Stimulated activated CD8-positive, alpha-beta memory T cell treated with anti-CD3 and anti-CD28 coated beads, Interleukin-7, amount 100 ng/mL, for 24 hours (primary cell): ENCODE measurements at places on chromosomes 16 and 17.

- DNase-seq = no peak
Measured at GRCh38 chr17:43614561-43614960, 47.2 kb downstream of the MEOX1 start.

DNA sequence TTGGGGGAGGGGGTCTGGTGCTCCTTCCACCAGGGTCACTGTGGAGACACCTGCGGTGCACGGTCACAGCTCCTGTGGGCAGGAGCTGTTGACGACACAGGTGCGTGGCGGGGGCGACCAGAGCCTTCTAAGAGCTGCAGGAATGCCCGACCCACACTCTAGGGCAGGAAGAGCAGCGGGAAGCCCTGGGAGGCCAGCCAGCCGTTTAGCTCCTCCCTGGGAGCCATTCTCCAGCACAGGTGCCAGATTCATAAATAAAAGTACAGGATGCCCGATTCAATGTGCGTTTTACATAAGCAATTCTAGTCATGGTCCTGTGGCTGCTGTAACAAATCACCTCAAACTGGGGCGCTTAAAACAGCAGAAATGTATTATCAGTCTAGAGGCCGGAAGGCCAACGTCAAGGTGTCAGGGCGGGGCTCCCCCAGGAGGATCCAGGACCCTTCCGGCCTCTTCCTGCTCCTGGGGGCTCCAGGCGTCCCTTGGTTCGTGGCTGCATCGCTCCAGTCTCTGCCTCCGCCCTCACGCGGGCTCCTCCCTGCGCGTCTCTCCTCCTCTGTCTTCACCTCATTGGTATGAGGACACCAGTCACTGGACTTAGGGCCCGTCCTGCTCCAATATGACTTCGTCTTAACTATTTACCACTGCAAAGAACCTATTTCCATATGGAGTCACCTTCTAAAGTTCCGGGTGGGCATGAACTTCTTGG, 155.4 kb downstream of the FOXL1 start:
- no peak for DNase-seq

- DNase-seq = no peak
Measured at GRCh38 chr17:77716289-77716926, 242.1 kb upstream of the TNRC6C start.

- DNase-seq = no peak
Measured at GRCh38 chr17:55433029-55433628, 11.5 kb upstream of the MMD start.

GRCh38 chr17:45414990-45415881, 17.4 kb downstream of the ARHGAP27 start:
- no peak for DNase-seq

- DNase-seq = no peak
Measured at GRCh38 chr16:88083582-88083981, 132.3 kb downstream of the BANP start.

- no peak for DNase-seq
Measured at GRCh38 chr17:19312406-19312805, 50.1 kb downstream of the B9D1 start.

DNA sequence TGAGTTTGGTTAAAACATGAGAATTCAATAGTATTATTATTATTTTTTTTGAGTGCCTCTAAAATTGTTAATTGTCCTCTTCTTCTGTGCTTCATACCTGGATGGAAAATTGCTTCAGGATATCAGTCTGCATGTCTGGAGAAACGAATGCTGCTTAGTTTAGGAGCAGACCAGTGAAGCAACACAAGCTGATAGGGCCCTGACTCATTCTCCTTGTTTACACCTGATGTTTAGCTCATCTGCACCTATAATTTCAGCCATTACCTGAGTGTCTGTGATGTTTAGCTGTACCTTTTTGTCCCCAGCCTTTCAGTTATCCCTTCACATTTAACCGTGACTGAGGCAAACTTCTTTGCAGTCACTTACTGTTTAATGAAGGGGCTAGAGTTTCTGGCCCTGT, 14.8 kb downstream of the SNTB2 start:
- no peak for DNase-seq

GRCh38 chr16:71883168-71883848, 674 bp downstream of the ZNF821 start:
- peak; percentile 26 for DNase-seq

DNA sequence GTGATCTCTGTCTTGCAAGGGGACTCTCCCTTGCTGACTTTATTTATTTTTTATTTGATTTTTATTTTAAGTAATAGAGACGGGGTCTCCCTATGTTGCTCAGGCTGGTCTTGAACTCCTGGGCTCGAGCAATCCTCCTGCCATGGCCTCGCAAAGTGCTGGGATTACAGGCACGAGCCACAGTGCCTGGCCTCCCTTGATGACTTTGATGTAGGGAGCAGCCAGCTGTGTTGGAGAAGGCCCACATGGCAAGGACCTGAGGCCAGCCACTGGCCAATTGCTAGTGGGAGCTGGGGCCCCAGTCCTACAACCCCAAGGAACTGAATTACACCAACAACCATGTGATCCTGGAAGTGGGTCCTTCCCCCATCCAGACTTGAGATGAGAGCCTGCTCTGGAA, 81.8 kb downstream of the CNGB1 start:
- no peak for DNase-seq

DNA sequence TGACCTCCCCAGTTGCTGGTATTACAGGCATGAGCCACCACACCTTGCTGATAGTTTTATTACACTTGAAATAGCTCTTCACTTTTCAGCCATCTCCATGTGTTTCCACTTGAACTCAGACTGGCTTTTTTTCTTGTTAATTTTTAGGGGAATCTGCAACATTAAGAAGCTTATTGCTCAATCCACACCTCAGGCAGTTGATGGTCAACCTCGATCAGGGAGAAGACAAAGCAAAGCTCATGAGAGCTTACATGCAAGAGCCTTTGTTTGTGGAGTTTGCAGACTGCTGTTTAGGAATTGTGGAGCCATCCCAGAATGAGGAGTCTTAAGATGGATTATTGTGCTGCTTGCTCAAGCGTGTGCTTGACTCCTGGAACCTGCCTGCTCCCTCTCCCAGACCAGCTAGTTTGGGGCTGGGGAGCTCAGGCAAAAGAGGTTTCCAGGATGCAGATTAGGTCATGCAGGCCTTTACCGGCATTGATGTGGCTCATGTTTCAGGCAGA, 8.6 kb downstream of the ZNHIT3 start:
- no peak for DNase-seq

DNA sequence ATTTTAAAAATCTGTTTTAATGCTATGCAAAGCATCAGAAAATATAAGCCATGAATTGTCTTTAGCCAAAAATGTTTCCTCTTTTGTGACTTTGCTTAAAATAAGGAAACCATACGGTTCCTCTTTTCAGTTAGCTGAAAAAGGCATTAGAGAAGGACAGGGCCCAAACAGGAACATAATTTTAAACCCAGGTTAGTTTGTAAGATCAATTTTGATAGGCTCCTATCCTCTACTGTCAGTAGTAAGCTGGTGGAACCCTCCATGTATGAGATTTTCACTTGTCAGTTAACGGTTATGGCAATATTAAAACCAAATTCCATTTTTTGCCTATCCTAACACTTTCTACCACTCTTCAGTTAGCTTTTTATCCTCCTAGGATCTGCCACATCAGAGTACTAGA, 4.3 kb downstream of the EVI2B start:
- no peak for DNase-seq

GRCh38 chr17:16973760-16974540, 2.0 kb upstream of the TNFRSF13B start:
- DNase-seq = no peak

GRCh38 chr16:1552129-1552528, 18.7 kb downstream of the TMEM204 start:
- no peak for DNase-seq

DNA sequence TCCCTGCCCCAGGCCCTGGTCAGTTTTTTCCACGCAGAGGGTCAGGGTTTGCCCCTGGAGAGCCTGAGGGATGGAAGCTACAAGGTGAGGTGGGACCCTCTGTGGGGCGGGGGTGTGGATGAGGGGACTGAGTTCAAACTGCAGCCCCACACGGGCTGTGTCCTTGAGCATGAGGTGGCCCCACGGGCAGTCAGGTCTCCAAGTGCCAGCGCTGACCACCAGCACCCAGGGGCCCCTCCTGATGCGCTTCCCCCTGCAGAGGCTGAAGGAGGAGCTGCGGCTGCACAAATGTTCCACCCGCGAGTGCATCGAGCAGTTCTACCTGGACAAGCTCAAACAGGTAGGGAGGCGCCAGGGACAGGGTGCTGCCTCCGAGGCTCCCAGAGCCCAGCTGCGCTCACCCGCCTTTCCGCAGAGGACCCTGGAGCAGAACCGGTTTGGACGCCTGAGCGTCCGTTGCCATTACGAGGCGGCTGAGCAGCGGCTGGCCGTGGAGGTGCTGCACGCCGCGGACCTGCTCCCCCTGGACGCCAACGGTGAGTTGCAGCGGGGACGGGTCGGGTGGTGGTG, 4.3 kb downstream of the TSR3 start:
- no peak for DNase-seq

- no peak for DNase-seq
Measured at GRCh38 chr17:693791-694638, 20.6 kb downstream of the VPS53 start.

DNA sequence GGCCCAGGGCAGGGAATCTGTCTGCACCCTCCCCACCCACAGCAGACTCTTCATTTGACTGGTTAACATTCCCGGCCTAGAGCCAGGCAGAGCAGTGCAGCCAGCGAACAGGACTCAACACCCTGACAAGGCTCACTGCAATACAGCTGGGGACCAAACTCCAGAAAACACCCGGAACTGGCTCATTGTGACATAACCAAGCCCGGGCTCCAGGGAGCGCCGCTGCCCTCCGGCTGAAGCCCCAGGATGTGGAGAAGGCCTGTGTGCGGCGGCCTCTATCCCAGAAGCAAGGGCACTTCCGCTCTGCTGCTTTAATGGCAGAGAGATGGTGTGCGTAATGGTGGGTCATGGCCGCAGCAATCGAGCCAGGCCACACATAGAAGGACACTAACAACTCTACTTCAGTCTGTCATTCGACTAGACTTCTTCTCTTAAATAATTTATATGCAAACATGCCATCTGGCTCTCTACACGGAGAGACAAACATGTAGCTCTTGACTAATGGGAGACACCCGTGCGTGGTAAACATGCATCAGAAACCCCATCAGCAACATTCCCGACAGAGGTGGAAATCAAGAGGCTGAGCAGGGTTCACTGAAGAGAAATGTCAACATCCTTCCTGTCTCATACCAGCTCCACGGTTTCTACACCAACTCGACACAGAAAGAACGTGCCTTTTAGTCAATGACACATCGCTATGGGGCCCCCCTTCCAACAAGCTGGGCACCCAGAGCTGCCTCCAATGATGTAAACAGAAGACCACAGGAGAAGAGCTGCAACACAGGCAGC, 18.0 kb downstream of the KLHDC4 start:
- no peak for DNase-seq

DNA sequence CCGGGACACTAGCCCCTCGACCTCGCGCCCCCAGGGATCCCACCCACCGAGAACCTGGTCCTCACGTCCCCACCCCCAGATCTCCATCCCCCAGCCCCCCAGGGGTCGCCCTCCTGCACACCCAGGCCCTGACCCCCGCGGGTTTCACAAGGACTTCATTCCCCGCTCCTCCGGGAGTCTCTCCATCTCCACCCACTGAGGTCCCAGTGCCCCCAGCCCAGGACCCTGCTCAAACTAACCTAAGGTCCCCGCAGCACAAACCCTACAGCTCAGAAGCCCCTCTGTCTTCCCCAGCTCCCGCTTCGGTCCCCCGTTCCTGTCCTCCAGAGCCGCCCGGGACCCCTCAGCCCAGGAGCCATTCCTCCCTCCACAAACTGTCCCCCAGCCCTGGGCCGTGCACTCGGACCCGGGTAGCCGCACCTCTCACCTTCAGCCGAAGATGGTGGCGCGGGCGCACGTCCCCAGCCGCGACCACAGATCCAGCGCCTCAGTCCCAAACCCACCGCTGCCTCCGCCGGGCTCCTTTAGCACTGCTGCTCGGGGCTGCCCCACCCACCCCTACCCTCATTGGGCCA, at the start of gene MYH10:
Gene MYH10 (minus strand): TSS at position 499 of the 575 bp plus-strand sequence. CDS start 7,479 bp downstream, outside the sequence.
- DNase-seq = no peak

DNA sequence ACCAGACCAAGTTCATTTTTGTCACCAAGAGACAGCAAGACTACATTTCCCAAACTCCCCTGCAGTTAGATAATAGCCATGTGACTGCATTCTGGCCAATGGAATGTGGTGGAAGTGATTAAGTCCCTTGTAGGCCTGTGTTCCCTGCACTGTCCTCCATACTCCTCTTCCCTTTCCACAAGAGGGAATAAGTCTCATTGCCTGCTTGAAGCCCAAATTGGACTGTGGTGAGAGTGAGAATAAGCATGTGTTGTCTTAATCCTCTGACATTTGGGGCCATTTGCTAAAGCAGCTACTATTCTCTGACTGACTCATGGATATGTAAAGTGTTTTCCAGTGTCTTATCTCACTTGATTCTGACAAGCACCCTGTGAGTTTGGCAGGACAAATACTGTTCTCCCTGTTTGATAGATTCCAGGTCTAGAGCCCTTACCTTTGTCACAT, 20.7 kb downstream of the PIK3R6 start:
- DNase-seq = no peak

GRCh38 chr16:1745900-1746692, 25.2 kb downstream of the NME3 start:
- DNase-seq = no peak

DNA sequence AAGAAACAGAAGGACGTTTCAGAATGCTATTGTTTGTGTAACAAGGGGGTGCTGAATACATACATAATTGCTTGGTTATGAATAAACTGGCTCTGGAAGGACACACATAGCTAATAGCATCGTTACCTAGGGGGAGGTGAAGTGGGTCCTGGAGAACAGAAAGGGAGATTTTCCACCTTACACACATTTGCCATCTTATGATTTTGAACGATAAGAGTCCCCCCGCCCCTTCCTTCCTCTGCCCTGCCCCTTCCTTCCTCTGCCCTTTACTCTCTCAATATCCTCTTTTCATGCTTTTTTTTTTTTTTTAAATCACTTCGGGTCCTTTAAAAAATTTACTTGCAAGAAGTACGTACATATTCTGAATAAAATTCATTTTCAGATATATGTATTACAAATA, 902 bp upstream of the DHRS7B start:
- DNase-seq = no peak

- no peak for DNase-seq
Measured at GRCh38 chr17:64546716-64547115, 39.9 kb downstream of the CEP95 start.

- no peak for DNase-seq
Measured at GRCh38 chr17:41779954-41780353, 6.6 kb downstream of the JUP start.

- DNase-seq = no peak
Measured at GRCh38 chr16:53605831-53606400, 97.7 kb downstream of the RPGRIP1L start.

DNA sequence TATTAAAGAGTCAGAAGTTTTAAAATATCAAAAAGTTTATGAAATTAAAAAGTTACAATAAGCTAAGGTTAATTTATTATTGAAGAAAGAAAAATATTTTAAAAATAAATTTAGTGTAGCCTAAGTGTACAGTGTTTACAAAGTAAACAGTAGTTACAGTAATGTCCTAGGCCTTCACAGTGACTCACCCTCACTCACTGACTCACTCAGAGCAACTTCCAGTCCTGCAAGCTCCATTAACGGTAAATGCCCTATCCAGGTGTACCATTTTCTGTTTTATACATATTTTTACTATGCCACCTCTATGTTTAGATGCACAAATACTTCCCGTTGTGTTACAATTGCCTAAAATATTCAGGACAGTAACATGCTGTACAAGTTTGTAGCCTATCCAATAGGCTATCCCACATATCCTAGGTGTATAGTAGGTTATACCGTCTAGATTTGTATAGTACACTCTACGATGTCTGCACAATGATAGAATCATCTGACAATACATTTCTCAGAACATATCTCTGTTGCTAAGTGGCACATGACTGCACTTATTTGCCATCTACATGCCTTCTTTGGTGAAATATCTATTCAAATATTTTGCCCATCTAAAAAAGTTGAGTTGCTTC, 67.2 kb upstream of the WSB1 start:
- DNase-seq = no peak
